Cortex of kidney (tissue), 1 donor: ENCODE measurements at places on chromosomes 4 and X.

- DNase-seq, result no peak
These were observed 37.8 kb downstream of the TBC1D9 start for GRCh38 chr4:140718241-140718952.

GRCh38 chr4:53821179-53821851 is 230.0 kb upstream of the LNX1 start:
- no peak for DNase-seq

DNA sequence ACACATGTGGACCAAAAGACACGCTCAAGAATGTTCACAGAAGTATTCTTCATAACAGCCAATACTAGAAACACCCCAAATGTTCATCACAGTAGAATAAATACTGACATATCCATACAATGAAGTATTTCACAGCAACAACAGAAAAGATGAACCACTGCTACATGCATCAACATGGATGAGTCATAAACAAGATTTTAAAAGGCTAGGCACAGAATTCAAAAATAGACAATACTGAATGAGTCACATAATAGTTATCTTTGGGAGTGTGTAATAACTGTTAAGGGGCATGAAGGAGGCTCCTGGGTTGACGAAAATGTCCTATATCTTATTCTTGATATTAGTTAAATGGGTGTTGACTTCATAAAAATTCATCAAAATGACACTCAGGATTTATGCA is 43.5 kb downstream of the CLOCK start:
- no peak for DNase-seq

DNA sequence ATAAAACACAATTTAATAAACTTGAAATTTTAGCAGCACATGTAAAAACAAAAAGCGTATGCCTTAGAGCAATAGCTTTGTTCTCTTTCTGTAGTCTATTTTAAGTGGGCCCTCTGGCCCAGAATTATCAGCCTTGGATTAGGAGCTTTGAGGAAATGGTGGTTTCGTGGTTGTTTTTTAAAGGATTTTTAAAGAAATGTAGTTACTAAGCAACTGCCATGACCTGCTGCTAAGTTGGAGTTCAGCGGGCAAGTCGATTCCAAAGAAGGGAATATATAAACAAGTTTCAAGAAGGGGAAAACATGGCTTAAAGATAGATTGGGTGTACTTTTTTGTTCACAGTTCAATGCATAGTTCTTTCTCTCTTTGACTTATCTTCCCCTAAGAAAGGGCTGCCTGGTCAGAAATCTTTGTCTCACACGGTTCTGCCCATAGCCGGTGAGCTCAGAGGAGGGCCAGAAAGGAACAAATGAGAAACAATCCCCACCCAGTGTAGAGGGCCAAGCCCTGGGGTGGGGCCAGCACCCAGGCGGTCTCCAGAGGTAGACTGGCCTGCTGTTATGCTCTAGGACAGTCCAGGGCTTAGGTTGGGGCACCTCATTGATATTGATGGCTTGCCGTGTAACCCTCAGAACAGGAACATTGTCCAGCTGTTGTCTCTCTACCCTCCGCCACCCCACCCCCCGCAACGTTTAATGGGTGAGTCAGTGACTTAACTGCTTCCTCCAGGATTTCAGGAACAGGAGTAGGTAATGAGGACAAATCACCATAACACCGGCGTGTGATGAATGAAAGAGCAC is 32.5 kb downstream of the DLG3 start:
- DNase-seq, result no peak

GRCh38 chrX:13305108-13305507 is 14.7 kb downstream of the ATXN3L start:
- no peak for DNase-seq
